ENCODE measurements at places on chromosomes 1 and 21.

- DNase-seq = no peak
These were observed 1685.4 kb downstream of the MRPL39 start for GRCh38 chr21:23921670-23922418.

GRCh38 chr21:17334484-17334883 is 178.4 kb upstream of the CXADR start:
- no peak for DNase-seq

GRCh38 chr1:2199042-2199810 is 4.7 kb upstream of the FAAP20 start:
- peak; percentile 26 for DNase-seq

GRCh38 chr1:65279070-65279779 is 30.1 kb upstream of the DNAJC6 start:
- DNase-seq = no peak

DNA sequence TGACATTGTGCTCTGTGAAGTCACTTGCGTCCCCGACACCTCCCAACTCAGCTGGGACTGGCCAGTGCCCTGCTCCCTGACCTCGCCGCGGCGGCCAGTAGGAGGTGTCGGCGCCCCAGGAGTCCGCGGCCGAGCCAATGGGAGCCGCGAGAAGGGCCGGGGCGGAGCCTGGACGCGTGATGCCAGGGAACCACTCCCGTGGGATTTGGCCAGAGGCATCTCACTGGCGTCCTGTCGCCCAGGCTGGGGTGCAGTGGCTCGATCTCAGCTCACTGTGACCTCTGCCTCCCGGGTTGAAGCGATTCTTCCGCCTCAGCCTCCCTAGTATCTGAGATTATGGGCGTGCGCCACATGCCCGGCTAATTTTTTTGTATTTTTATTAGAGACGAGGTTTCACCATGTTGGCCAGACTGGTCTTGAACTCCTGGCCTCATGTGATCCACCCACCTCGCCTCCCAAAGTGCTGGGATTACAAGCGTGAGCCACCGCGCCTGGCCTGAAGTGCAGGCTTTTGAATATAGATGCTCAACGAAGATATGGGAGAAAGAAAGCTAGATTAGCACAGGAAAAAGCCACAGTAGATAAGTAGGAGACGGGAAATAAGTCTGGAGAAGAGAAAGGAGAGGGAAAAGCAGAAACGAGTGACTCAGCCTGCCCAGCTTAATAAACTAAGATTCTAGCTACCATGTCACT is 38.0 kb downstream of the ZBTB8OS start:
- peak; percentile 93 for DNase-seq

DNA sequence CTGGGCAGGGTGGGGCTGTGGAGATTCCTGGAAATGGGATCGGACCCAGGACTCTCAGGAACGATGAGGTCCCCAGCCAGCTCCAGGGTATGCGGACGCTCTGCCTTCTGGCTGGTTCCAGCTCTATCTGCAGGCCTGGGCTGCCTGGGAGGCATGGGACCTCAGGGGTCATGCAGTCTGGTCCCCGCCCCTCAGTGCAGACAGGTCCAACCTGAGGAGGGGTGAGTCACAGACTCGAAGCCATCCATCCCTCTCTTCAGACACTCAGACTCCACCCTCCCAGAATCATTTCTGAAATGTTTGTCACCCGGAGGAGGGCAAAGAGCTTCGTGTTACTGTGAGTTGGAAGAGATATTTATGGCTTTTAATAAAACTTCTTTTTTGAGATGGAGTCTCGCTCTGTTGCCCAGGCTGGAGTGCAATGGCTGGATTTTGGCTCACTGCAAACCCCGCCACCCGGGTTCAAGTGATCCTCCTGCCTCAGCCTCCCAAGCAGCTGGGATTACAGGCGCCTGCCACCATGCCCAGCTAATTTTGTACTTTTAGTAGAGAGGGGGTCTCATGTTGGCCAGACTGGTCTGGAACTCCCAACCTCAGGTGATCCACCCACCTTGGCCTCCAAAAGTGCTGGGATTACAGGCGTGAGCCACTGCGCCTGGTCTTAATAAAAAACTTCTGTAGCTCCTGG is 5.9 kb upstream of the MYOM3 start:
- DNase-seq = no peak

- no peak for DNase-seq
These were observed 22.9 kb downstream of the RRP1 start for GRCh38 chr21:43812139-43812821.

- DNase-seq = no peak
These were observed 127.7 kb downstream of the SPATA46 start for GRCh38 chr1:162248854-162249535.

DNA sequence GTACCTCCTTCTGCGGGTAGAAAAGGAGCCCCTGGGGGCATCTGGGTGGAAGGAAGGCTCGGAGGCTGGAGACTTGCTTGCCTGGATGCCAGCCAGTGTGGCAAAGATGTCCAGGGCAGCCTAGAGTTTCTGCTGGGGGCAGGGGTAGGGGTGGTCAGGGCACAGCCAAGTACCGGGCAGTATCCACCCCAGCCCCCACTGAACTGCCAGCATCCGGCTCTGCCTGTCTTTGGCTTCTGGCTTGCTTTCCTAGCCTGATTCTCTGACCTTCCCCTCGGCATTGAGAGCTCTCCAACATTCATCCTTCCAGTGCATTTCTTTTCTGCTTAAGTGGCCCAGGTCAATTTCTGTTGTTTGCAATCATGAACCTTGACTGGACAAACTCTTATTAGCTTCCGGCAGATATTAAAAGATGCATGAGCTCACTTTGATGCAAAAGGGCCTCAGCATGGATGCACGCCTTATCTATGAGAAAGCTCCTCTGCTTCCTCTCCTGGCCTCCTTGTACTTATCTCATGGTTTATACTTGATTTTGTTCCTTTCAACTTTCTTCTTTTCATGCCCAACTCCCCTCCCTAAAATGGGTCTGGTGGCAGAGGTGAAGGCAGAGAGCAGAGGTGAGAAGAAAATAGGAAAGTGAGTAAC is 116.9 kb downstream of the HLCS start:
- DNase-seq = no peak

DNA sequence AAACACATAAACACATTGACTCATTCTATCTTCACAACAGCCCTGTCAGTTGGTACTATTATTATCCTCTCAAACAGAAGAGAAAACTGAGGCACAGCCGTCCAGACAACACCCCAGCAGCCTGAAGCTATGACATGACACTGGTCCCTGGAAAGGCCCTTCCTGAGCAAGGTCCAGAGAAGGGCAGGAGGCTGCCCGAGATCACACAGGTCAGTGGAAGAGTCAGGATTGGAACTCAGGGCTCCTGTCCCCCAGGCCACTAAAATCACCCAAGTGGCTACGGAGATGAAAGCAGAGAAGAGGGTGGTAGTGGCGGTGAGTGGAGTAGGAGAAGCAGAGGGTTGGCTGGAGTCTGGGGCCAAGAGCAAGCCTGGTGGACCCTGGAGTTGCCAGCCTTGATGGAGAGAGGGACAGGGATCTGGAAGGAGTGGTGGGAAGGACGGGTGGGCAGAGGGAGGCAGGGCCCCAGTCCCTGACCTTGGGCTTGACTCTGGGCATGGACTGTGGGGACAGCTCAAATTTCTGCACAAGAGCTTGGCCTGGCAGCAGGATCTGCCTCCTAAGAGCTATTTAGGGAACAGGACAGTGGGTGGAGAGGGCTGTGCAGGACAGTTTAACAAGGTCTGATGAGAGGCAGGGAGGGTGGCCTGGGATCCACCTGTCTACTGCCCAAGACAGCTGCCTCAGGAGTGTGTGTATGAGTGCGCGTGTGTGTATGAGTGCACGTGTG is 15.8 kb downstream of the MYOM3 start:
- DNase-seq = no peak

- no peak for DNase-seq
These were observed 89.4 kb upstream of the B3GALT2 start for GRCh38 chr1:193275773-193276172.

GRCh38 chr1:94160811-94161210 is 39.9 kb upstream of the ABCA4 start:
- no peak for DNase-seq

DNA sequence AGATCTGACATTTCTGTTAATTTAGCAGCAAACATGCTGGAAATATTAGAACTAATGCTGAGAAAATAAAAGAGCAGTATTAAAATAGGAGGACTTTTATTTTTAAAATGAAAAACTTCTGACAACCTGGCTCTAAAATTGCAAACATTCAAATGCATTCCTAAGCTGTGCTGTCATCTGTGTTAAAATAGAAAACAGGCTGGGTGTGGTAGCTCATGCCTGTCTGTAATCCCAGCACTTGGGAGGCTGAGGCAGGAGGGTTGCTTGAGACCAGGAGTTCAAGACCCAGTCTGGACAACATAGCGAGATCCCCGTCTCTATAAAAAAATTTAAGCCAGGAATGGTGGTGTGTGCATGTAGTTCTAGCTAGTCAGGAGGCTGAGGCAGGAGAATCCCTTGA is 44.6 kb downstream of the MIGA1 start:
- no peak for DNase-seq

- no peak for DNase-seq
These were observed 1010.3 kb downstream of the AMY1C start for GRCh38 chr1:104760017-104760416.

- no peak for DNase-seq
These were observed 32.2 kb downstream of the EVI5 start for GRCh38 chr1:92752719-92753118.

GRCh38 chr1:242524571-242525359 is at the start of gene PLD5:
Gene PLD5, minus strand, starts transcription at chr1:242524697.
- no peak for DNase-seq

DNA sequence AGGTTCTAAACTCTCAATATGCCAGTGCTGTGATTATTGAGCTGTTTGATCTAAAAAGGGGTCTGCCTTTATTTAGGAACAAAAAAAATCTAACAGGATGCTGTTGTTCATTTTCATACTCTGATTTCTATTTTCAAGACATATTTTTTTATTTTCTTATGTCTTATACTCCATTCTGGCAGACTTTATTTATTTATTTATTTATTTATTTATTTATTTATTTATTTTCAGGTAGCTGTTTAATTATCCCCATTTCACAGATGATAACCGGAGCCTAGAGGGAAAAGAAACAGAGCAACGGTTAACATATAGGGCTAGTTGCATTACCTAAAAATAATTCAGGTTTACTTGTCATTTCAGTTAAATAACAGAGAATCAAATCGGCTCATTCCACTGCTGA is 174.4 kb downstream of the CENPF start:
- DNase-seq = no peak

DNA sequence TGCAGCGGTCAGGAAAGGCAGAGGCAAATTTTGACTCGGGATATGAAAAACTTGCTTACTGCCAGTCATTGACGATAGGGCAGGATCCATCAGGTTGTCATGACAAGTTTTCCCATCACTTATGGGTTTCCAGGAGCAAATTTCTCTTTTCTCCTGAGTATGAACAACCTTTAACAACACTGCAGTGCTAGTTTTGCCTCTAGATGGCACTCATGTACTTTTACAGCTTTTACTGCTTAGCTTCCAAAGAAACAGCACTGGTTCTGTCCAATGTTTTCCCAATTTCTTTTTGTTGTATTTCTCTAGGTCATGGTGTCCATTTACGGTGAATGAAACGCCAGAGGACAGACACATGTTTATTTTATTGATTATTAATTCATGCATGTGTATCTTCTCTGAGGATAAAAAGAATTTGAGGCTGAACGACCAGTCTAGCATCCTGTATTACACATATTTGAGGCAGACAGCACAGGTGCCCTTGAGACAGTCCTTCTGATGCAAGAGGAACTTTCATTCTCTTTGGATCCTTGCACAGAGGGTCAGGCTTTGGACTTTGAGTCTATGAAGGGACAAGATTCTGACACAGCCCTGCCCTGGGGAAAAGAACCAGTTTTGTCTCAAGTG is 112.3 kb upstream of the TRABD2B start:
- no peak for DNase-seq

GRCh38 chr1:230977761-230978490 is 735 bp downstream of the TTC13 start:
- peak; percentile 10 for DNase-seq

GRCh38 chr1:60620087-60620486 is 462.3 kb upstream of the NFIA start:
- no peak for DNase-seq

- DNase-seq = no peak
These were observed 602 bp upstream of the RIMKLA start for GRCh38 chr1:42379794-42380585.

- no peak for DNase-seq
These were observed 85.7 kb downstream of the HMGB4 start for GRCh38 chr1:33949570-33949969.

- DNase-seq = no peak
These were observed 167.0 kb upstream of the USP25 start for GRCh38 chr21:15562748-15563147.

DNA sequence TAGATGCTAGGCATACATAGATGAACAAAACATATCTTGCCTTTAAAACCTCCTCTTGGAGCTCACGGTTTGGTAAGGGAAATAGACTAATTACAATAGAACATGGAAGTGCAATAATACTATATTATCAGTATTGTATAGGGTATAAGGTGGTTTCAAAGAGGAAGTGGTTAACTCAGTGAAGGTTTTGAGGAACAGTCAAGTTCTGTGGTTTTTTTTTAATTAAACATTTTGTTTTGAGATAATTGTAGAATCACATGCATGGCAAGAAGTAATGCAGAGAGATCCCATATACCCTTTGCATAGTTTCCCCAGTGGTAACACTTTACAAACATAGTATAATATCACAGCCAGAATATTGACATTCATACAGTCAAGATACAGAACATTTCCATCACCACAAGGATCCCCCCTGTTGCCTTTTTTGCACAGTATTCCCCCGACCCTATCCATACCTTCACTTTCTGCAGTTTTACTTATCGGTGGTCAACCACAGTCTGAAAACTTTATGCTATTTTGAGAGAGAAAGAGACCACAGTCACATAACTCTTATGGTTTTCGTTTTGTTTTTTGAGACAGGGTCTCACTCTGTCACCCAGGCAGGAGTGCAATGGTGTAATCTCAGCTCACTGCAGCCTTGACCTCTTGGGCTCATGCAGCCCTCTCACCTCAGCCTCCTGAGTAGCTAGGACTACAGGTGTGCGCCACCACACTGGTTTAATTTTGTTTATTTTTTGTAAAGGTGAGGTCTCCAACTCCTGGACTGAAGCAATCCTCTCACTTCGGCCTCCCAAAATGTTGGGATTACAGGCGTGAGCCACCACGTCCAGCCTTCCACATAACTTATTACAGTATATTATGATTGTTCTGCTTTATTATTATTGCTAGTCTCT is 60.5 kb upstream of the KIAA1614 start:
- no peak for DNase-seq

GRCh38 chr1:87024936-87025540 is 110.6 kb downstream of the HS2ST1 start:
- DNase-seq = no peak

Measured in caudate nucleus (tissue), 63 donors.